GM23248 (cell line): ENCODE measurements at places on chromosomes 7 and 10.
A peak's percentile ranks its signal among the peaks of the same experiment; 100 is the strongest.

- no peak for DNase-seq
Measured at GRCh38 chr10:66695046-66695445, 230.8 kb upstream of the LRRTM3 start.

GRCh38 chr10:119658274-119658673, 7.1 kb downstream of the BAG3 start:
- peak; percentile 99 for DNase-seq

- DNase-seq = no peak
Measured at GRCh38 chr7:140635816-140636215, 4.8 kb downstream of the DENND2A start.

DNA sequence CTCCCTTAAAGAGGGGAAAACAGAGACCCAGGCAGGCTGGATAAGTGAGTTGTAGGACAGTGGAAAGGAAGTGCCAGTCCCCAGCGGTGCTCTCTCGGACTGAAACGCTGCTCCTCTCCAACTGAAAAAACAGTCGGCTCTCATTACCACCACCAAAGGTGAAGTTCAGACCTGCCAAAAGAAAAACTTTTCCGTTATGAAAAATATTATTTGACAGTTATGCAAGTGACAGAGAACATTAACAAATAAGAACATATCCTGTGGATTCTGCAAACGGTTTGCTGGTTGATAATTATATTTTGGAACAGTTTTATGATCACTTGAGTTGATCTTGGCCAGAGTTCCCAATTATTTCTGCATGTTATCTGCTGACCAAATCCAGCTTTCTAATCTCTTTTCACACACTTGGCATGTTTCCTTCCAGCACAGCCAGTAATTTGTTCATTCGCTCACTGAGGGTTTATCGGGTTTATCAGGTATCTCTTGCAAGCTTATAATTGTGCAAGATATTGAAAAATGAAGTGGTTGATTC, 82.6 kb downstream of the PTPRE start:
- no peak for DNase-seq

DNA sequence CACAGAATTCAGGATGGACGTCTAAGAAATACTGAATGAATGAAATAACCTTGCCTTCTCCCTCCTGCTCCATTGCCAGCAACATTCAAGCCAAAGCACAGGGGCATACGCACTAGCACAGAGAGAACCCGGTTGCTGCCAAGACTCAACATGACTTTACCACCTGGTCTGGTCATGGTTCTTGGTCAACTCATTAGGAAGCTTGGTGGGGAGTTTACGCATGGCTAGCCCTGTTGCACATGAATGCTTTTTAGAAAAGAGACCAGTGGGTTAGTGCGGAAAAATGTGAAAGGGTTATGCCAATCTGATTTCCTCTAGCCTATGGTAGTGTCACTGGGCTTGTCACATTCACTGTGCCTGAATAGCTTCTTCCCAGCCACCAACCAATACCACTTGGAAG, 187.6 kb upstream of the NEBL start:
- DNase-seq = no peak

DNA sequence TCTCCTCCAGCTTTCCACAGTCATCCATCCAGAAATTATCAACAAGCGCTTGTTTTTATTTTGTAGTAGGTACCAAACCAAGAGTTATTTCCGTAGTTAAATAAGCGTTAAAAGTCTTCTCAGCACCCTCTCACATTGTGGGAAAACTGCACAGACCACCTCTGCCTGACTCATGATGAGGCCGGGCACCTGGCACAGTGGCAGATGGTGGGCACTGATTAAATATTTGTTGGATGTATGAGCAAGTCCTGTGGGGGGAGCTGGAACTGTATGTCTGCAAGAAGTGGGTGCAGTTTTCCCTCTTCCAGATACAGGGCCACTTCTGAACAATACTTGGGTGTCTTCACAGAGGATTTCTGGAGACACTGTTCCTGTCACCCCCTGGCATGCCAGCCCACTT, 5.3 kb upstream of the REPIN1 start:
- no peak for DNase-seq

DNA sequence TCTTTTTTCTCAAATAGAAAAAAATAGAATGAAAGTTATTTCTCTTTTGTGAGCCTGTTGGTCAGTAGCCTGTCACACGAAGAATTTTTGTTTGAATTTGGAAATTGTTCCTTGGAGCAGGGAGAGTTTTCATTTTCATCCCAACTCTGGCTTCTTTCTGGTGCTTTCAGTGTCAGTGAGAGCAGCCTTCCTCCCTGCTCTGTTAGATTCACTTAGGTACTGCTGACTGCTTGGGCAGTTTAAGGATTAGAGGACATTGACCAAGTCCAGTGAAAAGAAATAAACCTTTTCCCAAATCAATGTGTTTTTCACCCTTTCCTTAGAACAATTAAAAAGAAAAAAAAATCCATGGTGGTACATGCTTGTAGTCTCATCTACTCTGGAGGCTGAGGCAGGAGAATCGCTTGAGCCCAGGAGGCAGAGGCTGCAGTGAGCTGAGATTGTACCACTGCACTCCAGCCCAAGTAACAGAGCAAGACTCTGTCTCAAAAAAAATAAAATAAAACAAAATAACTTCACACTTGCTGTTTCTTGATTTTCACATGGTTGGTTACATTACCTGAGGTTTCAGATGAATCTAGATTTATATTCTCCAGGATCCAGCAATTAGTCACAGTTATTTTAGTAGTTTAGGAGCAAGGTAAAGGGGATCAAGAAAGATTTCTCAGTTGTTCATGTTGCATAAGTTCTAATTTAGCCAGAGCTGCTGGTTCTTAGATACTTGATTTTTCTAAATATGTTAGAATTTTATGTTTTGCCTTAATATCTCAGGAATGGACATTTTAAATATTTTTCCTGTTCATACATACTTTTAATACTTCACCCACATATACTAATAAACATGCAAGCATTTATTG, 63.1 kb downstream of the ZNRF2 start:
- no peak for DNase-seq

DNA sequence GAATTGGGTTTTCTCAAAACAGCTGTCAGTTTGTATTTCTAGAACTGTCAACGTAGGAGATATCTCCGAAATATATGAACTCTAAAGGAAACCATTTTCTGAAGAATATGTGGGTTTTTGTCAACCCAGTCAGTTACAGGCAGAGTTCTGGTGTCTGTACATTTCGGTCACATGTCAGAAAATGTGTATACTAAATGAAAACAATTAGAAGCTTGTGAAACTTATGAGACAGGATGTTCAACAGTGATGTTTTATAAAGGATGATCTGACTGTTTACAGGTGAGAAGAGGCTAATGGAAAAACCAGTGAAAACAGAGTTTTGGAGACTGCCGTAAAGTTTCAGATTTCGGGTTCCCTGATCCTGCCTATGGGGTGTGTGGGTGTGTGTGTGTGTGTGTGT, 6.2 kb downstream of the JAZF1 start:
- DNase-seq = no peak

DNA sequence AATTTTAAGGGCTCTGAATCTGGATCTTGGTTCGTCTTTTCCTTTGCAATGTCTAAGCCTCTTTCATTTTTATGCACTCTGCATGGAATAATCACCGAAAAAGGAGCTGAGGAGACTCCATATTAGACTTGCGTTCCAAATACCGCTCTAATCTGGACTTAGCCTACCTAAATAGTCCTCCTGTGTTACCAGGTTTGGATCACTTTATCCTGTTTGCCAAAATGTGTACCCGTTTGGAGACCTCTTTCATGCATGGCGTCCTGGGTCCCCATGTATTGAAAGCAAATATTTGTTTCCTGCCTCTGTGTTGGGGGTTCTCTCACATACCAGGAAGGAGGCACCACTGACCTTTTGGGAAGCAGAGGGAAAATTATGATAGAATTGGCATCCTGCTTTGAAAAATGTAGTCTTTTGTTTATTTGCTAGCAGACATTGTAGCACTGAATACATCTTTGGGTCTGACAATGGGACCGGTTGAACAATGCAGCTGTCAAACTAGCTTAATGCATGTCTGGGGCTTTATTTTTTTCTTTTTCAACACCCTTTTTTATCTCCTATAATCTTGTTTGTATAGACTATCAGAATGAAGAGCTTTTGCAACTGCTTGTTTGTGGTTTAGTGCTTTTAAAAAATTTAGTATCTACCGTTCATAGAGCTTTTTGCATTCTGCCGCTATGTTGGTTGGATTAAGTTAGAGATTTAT, 11.8 kb upstream of the CELF2 start:
- DNase-seq = no peak

GRCh38 chr7:154927624-154928125, 75.2 kb downstream of the PAXIP1 start:
- peak; percentile 92 for DNase-seq

- DNase-seq = no peak
Measured at GRCh38 chr7:8089036-8089780, 120.6 kb downstream of the GLCCI1 start.

- no peak for DNase-seq
Measured at GRCh38 chr10:44950326-44951225, 9.0 kb upstream of the RASSF4 start.

- peak; percentile 25 for DNase-seq
Measured at GRCh38 chr10:35555962-35556930, 48.9 kb upstream of the GJD4 start.

DNA sequence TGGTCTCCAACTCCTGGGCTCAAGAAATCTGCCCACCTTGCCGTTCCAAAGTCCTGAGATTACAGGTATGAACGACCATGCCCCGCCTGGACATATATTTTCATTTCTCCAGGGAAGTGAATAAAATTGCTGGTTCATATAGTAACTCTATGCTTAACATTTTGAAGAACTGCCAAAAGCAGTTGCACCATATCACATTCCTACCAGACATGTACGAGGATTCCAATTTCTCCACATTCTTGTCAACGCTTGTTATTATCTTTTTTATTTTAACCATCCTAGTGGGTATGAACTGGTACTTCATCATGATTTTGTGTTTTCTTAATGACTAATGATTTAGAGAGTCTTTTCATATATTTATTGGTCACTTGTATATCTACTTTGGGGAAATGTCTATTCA, 21.9 kb upstream of the CPN1 start:
- DNase-seq = no peak

DNA sequence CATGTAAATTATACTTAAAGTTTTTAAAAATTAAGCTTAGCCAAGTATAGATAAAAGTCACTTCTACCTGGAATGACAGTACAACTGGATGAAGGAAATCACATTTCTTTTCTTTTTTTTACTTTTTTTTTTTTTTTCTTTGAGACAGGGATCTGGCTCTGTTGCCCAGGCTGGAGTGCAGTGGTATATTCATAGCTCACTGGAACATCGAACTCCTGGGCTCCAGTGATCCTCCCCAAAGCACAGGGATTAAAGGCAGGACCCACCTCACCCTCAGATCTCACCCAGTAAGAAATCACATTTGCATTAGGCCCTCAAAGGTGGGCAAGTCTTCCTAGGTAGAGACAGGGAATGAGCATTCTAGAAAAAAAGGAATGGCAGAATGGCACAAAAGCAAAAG, 69.5 kb upstream of the C1GALT1 start:
- DNase-seq = no peak

GRCh38 chr10:113073549-113074189, 123.6 kb downstream of the TCF7L2 start:
- peak; percentile 98 for DNase-seq

- no peak for DNase-seq
Measured at GRCh38 chr7:43554423-43554822, 28.5 kb upstream of the STK17A start.

- no peak for DNase-seq
Measured at GRCh38 chr10:89853781-89854191, 152.4 kb downstream of the KIF20B start.

DNA sequence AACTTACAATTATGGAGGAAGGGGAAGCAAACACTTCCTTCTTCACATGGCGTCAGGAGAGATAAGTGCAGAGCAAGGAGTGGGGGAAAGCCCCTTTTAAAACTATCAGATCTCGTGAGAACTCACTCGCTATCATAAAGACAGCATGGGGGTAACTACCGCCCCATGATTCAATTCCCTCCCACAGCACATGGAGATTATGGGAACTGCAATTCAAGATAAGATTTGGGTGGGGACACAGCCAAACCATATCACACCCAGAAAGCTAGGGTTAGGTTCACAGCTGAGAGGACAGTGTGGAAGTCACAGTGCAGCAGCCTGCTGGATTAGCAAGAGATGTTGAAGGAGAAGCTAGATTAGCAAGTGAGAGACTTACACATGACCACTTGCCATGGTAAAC, 81.6 kb downstream of the CRTAC1 start:
- DNase-seq = no peak

DNA sequence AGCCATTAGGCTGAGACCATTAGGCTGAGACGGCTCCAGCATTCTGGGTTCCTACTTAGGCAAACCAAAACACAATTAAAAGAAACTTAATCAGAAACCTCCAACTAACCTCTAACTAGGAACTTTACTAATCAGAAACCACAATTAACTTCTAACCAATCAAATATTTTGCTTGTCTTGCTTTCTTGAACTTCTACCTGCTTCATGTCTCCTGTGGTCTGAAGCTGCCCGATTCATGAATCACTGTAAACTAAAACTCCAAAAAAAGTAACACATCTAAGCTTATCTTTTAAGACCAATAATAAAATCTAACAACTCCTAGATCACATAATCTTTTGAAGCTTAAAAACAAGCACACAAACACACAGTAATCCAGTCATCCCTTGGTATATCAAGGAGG, 76.1 kb downstream of the PDSS1 start:
- DNase-seq = no peak

DNA sequence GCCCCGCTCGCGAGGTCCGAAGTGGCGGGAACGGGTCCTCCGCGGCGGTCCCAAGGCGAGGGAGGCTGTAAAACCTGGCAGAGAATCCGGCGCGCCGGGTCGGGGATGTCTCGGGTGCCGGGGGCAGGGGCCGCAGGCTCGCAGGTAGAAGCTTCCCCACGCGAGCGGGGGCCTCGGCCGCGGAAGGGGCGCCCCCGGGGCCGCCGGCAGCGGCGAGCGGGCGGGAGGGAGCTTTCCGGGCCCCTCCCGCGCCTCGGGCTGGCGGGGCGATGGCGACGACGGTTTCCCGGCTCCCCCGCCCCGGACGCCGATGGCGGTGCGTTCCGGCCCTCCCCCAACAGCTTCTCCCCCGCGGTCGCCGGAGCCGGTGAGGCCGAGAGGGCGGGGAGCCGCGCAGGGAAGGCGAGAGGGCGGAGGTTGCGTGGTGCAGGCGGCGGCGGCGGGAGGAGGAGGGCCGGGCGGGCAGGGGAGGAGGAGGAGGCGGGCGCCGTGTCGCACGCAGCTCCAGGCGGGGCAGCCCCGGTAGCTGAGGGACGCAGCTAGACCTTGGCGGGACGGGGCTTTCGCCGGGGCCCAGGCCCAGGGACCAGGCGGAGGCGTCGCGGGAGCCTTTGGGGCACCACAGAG, at the start of gene CUL1:
TSS of gene CUL1 (plus strand) at position 507 of the 627 bp plus-strand sequence. CDS start 31,220 bp downstream, outside the sequence.
- peak; percentile 88 for DNase-seq

DNA sequence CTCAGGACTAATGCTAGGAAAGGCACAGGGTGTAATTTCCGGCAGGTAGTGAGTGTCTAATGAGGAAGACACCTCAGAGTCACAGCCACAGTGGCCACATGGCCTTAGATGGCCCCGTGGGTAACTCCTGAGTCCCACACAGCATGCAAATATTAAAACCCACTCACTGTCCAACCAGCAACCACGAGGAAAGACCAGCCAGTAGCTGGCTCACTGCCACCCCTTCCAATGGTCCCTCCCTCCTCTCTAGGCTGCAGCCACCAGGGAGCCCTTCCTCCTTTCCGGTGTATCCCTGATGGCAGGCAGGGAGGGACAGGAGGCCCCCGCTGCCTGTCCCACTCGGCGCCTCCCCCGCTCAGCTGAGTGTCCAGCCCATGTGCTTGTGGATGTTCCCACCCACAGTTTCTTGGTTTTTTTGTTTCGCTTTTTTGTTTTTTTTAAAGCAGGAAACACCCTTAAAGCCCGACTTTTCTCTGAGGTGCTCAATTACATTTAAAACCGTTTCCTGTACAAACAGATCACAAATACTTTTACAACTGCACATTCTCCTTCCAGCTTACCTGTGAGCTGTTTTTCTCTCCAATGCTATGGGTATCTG, 9.2 kb downstream of the BNIP3 start:
- DNase-seq = no peak

GRCh38 chr10:130464426-130464825, 328.2 kb downstream of the GLRX3 start:
- DNase-seq = no peak
